ENCODE measurements at places on chromosomes 6 and 20.

- no peak for DNase-seq
These were observed 34.0 kb upstream of the GABRR1 start for GRCh38 chr6:89251170-89251569.

DNA sequence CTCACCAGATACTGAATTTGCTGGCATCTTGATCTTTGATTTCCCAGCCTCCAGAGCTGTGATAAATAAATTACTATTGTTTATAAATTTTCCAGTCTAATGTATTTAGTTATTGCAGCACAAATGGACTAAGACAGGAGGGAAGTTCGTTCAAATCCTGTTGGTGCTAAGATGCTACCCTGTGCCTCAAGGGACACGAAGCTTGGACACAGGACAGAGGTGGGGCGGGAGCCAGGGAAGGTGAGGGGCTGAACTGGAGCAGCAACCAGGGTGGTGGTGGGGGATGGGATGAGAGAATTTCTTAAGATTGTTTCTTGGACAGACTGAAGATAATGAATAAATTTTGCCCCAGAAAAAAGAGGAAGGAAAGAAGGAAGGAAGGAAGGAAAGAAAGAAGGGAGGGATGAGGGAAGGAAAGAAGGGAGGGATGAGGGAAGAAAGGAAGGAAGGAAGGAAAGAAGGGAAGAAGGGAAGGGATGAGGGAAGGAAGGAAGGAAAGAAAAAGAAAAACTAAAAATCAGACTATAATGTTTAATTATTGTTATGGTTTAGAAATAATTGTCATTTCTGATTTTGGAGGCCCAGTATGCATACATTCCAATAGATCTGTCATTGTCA lies 127.2 kb downstream of the CDC5L start:
- no peak for DNase-seq

DNA sequence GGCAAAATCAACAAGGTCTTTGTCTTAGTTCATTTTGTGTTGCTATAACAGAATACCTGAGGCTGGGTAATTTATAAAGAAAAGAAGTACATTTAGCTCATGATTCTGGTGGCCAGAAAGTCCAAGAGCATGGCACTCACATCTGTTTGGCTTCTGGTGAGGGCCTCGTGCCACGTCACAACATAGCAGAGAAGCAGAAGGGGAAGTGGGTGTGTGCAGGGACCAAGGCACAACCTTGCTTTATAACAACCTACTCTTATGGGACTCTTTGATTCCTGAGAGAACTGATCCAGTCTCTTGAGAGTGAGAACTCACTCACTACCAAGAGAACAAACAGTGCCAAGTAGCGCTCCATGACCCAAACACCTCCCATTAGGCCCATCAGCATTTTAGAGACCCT lies 25.4 kb downstream of the GABRR2 start:
- DNase-seq: no peak

GRCh38 chr6:69795469-69796072 lies 1.2 kb downstream of the LMBRD1 start:
- DNase-seq: no peak

- no peak for DNase-seq
These were observed 11.5 kb downstream of the TOMM6 start for GRCh38 chr6:41798901-41799558.

DNA sequence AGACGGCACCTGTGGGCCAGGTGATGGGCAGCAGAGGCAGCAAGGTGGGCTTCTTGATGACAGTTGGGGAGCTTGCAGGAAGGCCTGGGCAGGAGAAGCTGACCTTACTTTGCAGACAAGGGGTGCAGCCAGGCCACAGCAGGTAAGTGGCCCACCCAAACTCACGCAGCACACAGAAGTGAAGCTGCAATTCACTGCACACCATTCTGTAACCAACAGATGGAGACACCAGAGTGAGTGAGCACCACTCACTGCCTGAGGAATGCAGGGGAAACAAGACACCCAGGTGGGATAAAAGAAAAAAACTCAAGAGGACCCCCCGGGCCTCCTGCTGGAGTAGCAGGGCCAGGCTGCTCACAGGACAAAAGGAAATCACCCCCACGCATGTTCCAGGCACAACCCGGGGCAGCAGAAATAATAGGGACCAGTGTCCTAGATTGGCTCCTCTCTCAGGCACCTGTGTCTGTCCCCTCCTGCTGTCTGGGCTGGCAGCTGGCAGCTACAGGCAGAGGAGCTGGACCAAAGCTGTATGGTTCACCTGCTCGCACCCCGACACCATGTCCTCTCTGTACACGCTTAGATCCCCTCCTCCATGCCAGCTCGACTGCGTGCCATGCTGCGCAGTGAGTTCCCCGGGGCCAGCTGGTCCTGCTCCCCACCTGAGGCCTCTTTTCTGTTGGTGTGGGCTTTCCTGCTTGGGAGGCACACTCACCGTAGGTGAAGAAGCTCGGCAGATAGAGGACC lies 4.9 kb downstream of the MTCH1 start:
- no peak for DNase-seq

- DNase-seq: no peak
These were observed 61.6 kb downstream of the SNAP25 start for GRCh38 chr20:10280018-10280908.

- no peak for DNase-seq
These were observed 2.3 kb downstream of the KCNK15 start for GRCh38 chr20:44748005-44748370.

DNA sequence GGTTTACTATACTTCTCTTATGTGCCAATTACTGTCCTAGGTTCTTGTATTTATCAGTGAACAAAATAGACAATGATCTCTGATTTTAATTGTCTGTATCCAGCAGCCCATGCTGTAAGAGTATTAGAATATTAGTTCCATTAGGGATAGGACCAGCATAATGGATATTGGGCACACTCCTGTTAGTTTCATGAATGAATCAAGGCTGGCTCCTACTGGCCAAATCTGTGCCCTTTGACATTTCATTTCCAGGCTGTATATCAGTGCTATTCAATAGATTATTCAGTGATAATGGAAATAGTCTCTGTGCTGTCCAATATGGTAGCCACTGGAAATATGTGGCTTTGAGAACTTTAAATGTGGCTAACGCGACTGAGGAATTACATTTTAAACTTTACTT lies 1007.9 kb upstream of the FLRT3 start:
- DNase-seq: no peak

DNA sequence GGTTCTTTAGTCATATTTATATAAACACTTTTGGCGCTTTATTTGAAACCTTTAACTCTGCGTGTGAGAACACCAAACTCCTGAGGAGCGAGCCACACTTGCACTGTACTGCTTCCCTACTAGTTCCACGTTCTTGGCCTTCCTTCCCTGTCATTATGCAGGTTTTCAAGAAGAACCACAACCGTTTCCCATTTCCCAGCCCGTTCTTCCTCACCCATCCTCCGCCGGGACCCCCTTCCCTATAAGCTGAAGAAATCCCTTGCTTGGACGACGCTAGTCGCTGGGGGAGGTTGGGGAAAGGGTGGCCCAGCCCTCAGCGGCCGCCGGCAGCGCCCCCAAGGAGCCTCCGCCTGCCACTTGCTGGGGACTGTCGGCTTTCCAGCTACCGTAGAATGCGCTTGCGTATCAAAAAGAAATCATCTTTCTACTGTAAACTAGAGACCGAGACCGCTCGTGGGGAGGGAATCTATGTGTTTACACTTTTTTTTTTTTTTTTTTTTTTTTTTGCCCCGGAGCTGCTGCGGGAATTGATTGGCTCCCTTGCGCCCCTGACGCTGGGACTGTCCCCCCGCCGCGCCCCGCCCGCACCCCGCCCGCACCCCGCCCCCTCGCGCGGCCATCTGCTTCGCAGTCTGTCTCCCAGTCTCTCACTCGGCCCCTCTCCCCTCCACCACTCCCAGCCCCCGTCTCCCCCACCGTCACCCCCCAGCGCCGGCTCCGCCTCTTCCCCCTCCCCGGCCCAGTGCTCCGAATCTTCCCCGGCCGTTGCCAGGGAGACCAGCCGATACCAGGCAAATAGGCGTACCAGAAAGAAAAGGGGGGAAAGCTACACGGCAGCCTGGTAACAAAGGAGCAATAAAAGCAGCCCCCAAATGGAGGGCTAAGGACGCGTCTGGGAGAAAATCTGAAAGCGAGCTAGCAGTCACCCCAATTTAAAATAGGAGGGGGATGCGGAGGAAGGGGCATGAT lies 2.3 kb upstream of the MARCKS start:
- no peak for DNase-seq

DNA sequence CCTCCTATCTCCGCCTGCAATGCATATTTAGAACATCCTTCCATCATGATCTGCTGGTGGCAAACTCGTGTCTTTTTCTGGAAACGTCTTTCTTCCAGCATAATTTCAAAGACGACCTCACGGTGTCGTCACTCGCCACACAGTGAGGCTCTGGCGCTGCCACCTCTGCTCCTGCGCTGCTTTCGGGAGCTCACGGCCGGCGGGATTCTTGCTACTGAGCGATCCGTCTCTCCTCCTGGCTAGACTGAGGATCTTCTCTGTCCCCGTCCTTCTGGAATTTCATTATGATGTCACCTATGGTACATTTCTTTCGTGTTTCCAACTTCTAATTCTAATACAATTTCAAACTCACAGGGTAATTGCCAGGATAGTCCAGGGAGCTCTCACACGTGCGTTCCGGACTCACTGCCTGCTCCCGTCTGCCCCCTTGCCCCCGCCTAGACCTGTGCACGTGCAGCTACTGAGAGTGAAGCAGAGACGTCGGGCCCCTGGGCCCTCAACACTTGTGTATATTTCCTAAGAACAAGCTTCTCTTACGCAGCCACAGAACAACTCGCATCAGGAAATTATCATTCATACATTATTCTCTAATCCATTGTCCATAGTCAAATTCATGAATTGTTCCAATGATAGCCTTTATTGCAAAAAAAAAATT lies 25.5 kb upstream of the HELZ2 start:
- no peak for DNase-seq

GRCh38 chr20:57680131-57680716 lies 29.6 kb downstream of the PMEPA1 start:
- DNase-seq: peak; percentile 55

GRCh38 chr6:167094436-167094819 lies 28.5 kb upstream of the CCR6 start:
- no peak for DNase-seq

DNA sequence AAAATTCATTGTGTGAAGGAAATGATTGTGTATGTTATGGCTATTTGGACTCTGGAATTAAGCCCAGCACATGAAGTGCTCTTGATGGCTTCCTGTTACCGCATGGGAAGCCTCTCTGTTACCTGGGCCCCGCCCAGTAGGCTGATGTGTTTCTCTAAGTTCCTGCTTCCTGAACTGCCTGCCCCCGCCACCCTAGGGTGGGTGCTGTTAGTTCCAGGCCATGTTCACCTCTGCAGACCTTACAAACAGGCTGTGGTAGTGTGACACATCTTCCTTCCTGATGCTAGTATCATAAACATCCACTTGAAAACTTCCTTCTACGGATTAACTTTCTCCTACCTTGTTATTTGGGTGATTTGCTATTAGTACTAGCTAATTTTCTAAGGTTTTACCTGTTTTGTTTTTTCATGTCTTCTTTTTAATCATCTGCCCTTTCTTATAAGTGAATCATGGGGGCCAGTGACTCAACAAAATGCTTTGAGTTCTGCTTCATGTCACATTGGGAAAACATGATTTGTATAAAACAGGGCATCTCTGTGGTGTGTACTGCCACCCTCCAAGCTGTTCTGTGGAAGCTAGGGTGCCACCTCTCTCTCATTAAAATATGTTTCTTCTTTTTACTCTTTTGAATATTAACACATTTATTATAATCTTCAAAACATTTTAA lies 40.6 kb downstream of the SH3BGRL2 start:
- no peak for DNase-seq

DNA sequence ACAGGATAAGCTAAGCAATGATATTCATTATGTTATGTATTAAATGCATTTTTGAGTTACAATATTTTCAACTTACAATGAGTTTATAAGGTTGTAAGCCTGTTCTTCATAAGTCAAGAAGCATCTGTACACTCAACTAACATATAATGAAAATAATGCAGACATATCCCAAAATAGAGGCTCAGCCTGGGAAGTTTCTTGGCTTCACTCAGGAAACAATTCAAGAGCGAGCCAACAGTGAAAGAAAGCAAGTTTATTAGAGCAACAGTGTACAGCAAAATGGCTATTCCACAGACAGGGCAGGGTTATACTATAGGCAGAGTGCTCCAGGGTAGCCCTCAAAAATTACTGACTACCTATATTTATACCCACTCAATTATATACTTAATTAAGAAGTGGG lies 1581.8 kb downstream of the HACE1 start:
- no peak for DNase-seq

DNA sequence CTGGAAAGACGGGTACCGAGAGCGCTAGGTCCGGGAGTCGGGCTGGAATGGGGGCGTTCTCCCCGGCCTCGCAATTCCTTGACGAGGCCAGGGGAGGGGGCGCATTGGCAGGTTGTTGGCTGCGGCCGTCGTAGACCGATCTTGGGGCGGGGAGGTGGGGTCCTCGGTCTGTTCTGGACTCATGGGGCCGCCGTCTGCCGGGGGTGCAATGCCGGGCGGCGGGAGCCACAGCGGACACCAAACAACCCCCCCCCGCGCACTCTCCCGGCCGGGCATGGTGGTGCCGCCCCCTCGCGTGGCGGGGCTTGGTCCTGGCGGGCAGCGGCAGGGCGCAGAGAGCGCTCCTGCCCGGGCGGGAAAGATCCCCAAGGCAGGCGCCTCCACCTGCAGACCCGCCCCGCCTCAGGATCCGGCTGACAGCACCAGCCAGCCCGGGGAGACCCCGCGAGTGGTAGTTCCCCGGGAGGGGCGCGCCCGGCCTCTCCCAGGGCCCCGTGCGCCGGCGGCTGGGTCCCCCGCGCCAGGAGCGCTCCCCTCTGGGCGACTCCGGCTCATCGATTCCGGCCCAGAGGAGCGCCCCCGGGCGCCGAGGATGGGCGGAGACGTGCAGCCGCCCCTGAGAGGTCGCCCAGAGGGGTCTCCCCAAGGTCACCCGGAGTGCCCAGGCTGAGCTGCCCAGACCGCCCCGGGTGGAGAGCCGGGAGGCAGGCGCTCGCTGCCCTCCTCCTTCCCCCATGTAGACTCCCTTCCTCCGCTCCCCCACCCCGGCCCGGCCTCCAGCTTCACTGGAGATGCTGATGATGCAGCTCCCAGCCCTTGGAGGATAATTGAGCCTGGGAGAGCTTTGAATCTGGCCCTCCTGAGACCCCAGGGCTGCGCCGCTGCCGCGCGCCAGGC lies 709 bp downstream of the PPP1R16B start:
- DNase-seq: no peak

DNA sequence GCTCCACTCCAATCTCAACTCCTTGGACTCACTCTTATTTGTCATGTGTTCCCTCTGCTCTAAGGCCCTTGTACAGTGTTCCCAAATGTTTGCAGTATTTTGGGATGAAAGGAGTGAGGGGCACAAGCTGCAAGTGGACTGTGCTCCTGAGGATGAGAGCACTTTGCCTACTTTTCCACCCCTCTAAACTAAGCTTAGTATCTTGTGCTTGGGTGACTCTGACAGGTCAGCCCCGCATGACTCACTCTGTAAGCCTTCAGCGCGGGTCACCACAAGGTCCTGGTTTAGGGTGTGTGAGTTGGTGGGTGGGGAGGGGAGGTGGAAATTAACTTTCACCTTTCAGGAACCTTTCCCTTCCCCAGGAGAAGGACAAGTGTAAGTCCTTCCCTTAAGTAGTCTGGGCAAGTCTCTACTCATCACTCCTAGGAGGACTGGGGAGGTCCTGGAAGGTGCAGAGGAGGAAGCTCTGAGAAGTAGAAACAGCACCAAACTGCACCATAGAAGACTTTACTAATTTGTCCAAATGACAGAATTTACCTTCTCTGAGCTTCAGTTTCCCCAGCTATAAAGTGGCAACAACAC lies 68.8 kb upstream of the EPB41L1 start:
- DNase-seq: no peak

- no peak for DNase-seq
These were observed 203.1 kb downstream of the LMBRD1 start for GRCh38 chr6:69593706-69594105.
